ENCODE measurements at places on chromosomes 16 and 17.

DNA sequence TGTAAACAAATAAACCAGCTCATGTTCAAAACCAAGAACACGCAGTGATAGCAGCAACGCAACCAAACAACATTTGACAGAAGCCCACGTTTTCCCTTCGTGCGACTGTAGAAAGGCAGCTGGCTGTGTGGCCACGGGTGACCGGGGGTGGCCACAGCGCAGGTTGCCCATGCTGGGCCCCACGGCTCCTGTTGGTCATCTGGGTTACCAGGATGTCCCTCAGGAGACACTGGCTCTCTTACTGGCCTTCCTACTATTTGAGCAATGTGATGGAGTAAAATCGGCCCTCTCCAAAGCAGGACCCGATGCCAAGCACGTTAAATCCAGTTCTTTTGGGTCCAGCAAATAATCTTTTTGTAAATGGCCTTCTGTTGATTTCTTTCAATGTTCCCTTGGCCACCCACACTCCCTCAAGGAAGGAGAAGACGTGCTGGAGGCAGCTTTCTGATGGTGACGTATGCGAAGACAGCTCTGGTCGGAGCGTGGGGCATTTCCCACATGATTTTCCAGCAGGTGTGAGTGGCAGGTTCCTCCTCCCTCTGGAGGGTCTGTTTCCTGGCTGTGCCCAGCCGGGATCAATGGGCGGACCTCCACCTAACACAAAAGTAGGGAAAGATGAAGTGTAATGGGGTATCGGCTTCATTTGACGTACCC is 143.1 kb upstream of the CHMP6 start:
- DNase-seq: no peak

DNA sequence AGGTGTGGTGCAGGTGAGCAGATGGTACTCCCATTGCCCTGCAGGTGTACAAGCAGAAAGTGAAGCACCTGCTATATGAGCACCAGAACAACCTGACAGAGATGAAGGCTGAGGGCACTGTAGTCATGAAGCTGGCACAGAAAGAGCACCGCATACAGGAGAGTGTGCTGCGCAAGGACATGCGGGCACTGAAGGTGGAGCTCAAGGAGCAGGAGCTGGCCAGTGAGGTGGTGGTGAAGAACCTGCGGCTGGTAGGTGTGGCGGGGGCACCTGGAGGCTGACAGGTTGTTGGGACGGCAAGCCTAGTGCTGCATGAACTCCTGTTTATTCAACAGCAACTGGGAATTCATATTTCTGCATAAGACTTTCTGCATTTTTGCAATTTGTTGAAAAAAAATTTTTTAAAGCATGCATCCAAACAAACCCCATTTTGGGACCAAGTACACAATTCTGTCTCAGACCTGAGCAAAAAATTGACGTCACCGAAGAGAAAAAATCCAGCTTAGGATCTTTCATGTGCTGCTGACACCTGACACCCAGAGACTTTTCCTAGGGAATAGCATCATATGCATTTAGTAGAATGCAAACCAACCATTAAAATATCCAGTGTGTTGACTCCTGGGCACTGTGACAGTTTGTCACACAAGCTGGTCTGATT is 13.5 kb upstream of the DBNDD1 start:
- no peak for DNase-seq

GRCh38 chr17:37608351-37609169 is 658 bp downstream of the SYNRG start:
- no peak for DNase-seq

DNA sequence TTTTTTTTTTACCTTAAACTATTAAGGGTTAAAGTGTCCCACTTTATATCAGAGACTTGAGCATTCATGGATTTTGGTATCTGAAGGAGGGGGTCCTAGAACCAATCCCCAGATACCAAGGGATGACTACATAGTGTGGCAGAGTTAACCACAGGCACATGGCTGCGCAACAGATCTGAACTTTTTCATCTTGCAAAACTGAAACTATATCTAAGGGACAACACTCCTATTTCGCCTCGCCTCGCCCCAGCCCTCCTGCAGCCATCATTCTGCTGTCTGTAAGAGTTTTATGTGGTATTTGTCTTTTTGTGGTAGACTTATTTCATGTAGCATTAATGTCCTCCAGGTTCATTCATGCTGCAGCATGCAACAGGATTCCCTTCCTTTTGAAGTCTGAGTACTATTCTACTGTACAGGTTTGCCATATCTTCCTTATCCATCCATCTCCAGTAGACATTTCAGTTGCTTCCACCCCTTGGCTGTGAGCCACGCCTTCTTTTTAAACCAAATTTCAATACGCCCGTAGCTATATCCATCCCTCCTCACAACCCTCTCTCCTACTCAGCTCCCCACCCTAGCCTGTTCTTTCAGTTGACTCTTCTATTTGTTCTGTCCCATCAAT is 53.2 kb downstream of the AMFR start:
- DNase-seq: no peak

GRCh38 chr17:79654350-79654959 is 43.6 kb upstream of the RBFOX3 start:
- no peak for DNase-seq

- no peak for DNase-seq
Observed at GRCh38 chr16:69610356-69610755, 44.6 kb downstream of the NFAT5 start.

DNA sequence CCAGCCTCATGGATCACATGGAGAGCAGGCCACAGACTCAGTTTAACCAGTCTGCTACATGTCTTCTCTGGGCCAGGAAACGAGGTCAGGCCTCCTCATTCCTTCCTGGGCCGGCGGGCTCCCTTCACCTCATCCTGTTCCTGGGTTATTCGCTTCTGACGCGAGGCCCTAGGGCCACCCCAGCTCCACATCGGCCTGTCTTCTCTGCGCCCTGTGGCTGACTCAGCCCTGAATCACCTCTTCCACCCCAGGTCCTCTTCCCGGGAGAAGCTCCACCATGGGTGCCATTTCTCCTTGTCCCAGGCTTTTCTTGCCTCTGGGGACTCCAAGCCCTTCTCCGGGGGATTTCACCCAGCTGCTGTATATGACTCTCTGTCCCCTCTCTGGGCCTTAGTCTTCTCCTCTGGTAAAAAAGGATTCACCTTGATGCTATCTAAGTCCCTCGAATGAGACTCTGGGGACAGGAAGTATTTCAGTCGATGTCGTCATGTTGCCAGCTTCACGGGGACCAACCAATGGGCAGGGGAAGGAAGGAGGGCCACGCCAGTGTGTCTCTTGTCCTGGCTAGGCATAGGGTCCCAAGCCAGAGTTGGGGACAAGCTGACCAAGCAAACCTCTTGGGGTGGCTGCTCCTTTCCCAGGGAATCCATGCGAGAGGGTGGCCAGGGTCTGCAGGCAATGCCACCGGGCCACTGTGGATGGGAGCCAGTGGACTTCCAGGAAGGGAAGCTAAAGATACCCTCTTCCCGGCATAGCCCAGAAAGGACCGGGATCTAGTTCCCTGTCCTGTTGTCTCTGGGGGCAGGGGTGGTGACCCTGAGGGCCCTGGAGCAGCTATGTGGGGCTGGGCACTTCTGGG is 58.7 kb downstream of the SOCS3 start:
- no peak for DNase-seq

DNA sequence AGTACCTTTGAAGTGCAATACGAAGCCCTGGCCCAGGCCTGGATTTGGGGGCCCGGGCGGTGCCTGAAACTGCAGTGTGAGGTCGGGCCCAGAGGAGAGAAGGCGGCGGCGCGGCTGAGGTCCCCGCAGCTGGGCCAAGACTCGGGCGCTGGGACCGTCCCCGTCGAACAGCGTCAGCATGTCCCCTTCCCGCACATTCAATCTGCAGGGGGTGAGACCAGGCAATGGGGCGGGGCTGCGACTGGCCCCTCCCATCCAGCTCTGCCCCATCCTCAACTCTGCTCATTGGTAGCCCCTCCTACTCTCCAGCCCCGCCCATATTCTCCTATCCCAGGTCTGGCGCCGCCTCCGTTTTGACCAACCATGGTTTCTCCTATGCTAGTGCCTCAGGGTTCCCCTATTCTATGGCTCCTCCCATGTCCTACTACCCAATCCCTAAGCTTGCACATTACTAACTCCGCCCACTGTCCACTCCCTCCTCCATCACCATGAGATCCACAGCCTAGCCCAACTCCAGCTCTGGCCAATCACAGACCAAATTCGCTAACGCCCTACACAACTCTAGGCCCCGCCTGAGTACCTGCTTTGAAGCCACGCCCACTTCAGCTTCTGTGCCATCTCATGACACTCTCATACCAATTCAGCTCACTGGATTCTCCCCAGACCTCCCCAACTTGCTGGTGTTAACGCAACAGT is 14.4 kb upstream of the CDIPT start:
- DNase-seq: no peak

DNA sequence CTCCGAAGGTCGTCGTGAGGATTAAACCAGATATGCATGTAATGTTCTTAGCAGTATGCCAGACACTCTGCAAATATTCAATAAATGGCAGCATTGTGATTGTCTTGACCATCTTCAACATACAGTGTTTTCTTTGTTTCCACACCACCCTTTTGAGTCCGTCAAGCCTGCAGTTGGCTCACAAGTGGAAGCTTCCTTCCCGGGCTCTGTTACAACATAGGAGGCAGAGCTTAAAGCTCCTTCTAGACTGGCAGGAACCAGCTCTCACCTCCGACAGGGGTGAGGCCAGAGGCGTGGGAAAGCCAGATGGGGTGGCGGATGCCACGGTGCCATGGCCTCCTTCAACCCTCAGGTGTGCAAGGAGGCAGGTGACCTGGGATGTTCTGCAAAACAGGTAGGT is 138.3 kb downstream of the FOXL1 start:
- no peak for DNase-seq

DNA sequence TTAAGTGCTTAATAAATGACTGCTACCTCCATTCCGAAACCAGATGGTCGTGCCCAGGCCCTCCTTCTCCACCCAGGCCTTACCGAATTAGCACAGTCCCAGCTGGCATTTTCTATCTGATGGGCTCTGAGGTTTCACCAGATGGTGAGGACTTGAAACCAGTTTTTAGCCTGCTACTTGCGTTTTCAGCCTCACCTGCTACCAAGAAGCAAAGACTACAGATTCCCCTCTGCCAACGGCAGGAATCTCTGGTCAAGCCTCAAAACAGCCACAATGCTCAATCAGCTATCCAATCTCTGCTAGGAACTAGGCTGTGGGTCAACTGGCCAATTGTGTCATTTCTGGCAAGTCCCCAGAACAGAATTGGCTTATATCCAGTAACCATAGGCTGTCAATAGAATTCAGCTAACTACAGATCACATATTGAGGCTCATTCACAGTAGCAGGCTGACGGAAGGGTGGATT is 11.7 kb downstream of the PECAM1 start:
- DNase-seq: no peak

GRCh38 chr17:21204935-21205334 is 9.0 kb downstream of the TMEM11 start:
- no peak for DNase-seq

- DNase-seq: no peak
Observed at GRCh38 chr16:87074641-87075318, 242.4 kb downstream of the C16orf95 start.

DNA sequence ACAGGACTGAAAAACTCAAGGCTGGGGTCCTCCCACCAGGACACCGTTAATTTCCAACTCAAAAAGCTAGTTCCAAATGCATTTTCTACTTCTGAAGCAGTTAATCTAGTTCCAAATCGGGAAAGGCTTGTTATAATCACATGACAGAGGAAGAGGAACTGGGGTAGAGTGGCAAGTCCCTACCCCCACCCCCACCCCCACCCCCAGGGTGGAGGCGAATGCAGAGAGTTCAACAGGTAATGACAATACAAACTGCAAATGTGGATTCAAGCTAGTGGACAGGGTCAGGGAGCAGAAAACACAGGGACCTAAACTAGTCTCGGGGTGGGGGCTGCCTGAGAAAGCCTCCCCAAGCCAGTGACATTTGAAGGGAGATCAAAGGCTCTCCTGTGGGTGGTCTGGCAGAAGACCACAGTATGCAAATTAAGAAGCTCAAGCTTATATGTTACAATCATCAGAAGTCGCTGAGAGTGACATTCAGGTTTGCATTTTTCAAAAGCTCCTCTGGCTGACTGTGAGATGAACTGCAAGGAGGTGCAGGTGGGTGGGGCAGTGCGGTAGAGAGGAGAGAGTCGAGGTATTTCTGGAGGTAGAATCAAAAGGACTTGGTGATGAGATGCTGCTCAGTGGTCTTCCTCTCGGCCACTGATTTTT is 56.4 kb upstream of the SLC25A19 start:
- DNase-seq: no peak

DNA sequence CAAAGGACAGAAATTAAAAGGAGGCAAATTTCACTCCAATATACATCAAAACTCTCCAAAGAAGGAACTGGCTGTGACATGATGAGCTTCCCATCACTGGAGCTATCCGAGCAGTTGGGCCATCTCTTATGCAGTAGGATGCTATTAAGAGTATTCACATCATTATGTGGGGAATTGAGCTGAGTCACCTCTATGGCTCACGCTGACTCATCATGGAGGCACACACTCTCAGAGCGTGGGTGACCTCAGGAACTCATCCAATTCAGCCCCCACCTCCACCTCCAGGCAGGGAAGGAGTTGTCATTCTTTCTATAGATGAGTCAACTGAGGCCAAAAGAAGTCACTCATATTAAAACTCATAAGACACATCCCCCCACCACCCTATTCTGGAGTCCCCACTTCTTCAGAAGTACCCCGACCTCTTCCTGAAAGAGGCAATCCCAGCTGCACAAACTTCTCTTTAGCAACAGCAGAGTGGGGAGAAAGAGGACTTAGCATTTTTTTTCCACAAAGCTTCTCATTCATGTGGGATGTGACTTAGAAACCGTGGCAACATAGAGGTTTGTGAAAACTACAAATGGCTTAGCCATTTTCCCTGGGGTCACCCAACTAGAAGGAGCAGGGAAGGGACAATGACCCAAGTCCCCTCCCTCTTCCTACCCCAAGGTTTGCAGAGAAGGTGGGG is 32.5 kb downstream of the ABCC12 start:
- DNase-seq: peak; percentile 97

GRCh38 chr17:76572201-76572910 is 13.3 kb downstream of the ST6GALNAC2 start:
- DNase-seq: no peak

DNA sequence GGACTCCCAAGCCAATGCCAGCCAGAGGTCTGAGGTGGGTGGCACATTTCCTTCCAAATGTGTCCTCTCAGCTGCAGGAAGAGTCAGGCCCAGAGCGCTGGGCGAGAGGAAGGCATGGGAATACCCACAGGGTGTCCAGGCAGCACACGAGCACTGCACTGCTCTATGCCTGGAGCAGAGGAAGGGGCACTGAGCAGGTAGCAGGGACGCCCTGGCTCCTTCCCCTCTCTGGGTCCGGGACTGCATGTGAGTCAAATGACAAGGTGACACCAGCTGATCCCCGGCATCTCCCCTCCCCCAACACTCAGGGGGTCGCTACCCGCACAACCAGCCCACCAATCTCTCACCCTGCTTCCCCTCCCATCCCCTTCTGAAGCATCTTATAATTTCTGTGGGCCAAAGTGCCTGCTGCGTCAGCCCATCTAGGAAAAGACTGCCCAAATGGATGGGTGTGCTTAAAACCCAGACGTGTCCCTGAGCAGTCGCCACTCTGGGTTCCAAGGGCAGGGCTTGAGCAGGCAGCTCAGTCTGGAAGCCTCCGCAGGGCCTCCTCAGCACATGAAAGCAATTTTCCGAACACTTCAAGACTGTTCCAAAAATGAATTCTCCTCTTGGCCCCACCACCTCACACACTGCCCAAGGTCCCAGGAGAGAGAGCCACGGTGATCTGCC is 12.0 kb upstream of the BCAR1 start:
- DNase-seq: no peak

GRCh38 chr17:72422505-72423285 is 301.9 kb downstream of the SOX9 start:
- peak; percentile 90 for DNase-seq

- DNase-seq: peak; percentile 38
Observed at GRCh38 chr17:2926019-2926650, 129.9 kb downstream of the RAP1GAP2 start.

Data from GM04504 (cell line).